Dorsolateral prefrontal cortex (tissue), 122 donors: ENCODE measurements at places on chromosomes 3 and 15.

DNA sequence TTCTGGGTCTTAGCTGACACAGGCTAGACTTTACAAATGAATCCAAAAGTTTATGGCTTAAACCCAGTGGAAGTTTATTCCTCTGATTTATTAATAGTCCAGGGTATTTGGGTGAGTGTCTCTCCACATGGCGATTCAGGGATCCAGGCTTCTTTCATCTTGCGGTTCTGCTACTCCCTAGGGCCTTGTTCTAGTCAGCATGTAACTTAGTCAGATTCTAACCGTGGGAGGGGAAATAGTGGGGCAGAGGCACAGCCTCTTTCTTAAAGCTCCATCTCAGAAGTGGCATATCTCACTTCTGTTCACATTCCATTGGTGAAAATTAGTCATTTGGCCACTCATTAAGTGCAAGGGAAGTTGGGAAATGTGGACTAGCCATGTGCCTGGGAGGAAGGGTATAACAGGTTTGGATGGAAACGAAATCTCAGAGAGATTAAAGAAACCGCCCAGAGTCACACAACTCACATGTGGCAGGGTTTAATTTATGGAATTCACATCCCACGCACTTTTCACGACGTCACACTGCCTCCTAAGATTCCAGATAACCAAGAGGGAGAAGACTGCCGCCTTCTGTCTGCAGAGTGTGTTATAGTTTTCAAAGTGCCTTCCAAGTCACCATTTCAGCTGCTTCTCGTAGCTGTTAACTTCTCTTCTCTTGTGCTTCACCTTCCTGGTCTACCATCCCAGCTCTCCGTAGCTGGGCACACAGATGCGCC, 11.4 kb upstream of the RASGRF1 start:
- DNase-seq, result no peak

DNA sequence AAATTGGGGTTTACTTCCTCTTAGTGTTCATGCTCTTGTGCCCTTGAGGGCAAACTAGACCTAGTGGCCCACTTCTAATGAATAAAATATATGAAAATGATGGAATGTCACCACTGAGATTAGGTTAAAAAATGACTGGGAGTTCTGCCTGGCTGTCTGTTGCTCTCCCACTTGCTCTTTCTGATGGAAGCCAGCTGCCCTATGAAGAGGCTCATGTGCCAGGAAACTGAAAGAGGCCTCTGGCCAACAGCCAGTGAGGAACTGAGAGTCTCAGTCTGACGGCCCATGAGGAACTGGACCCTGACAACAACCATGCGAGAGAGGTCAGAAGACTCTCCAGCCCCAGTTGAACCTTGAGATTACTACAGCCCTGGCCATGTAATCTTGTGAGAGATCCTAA, 107.1 kb upstream of the FHIT start:
- peak; percentile 72 for DNase-seq

GRCh38 chr3:56693750-56694149, 10.7 kb upstream of the TASOR start:
- DNase-seq, result no peak

DNA sequence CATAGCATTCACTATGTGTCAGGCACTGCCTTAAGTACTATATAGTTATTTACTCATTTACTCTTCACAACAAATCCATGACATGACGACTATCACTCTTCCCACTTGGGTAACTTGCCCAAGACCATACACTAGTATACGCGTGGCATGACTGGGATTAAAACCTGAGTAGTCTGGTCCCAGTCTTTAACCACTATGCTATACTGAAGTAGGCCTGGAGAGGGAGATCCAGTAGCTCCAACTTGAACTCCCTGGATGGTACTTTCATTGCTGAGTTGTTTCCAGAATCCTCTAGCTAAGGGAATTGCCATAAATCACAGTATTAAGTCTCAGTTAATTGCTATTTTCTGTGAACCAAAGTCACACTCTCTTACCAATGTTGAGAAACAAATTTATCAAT, 116.2 kb upstream of the LSAMP start:
- no peak for DNase-seq

GRCh38 chr3:156693166-156693565, 18.8 kb downstream of the TIPARP start:
- no peak for DNase-seq

- no peak for DNase-seq
These were observed 532.2 kb downstream of the ROBO2 start for GRCh38 chr3:77571971-77572715.

GRCh38 chr3:187265461-187265955, 26.0 kb downstream of the MASP1 start:
- no peak for DNase-seq
